Tongue (tissue), 3 donors: ENCODE measurements at places on chromosomes 2 and 18. TPM values are rescaled to one million over a fixed set of nuclear protein-coding genes. Genes with fewer than 3 reads are reported as not detected.

Gene C2orf80
- total RNA-seq: not detected

Gene REG1B
- total RNA-seq: not detected

Gene ICA1L
- total RNA-seq: 24.8 TPM

Gene C2orf81
- 1.0 TPM for total RNA-seq

Gene GAD1
- total RNA-seq: 3.9 TPM

Gene VWC2L
- not detected for total RNA-seq

Gene NGEF
- 2.7 TPM for total RNA-seq

Gene TTLL4
- total RNA-seq: 14.0 TPM

Gene SLC38A11
- total RNA-seq: not detected

Gene IKZF2
- 28.6 TPM for total RNA-seq

Gene CBLN2
- 0.41 TPM for total RNA-seq

Gene ONECUT2
- under 0.01 TPM for total RNA-seq

Gene ACTR3
- total RNA-seq: 128 TPM

Gene CLASP1
- 163 TPM for total RNA-seq

Gene LOXHD1
- total RNA-seq: 3.4 TPM

Gene CDH7
- 0.62 TPM for total RNA-seq

Gene PKDCC
- 121 TPM for total RNA-seq

Gene ZNF892
- total RNA-seq: 11.7 TPM

Gene ASXL3
- 4.3 TPM for total RNA-seq

Gene ANKRD53
- 0.31 TPM for total RNA-seq

Gene COMMD1
- total RNA-seq: 47.3 TPM

Gene PLA2R1
- 13.0 TPM for total RNA-seq
